ENCODE measurements at places on chromosomes 16 and 17.

- DNase-seq, result no peak
These were observed 6.6 kb upstream of the EFCAB13 start for GRCh38 chr17:47317119-47317518.

GRCh38 chr16:83723244-83723643 lies 84.5 kb upstream of the HSBP1 start:
- no peak for DNase-seq

GRCh38 chr17:44310609-44311376 lies 2.4 kb downstream of the RUNDC3A start:
- no peak for DNase-seq

DNA sequence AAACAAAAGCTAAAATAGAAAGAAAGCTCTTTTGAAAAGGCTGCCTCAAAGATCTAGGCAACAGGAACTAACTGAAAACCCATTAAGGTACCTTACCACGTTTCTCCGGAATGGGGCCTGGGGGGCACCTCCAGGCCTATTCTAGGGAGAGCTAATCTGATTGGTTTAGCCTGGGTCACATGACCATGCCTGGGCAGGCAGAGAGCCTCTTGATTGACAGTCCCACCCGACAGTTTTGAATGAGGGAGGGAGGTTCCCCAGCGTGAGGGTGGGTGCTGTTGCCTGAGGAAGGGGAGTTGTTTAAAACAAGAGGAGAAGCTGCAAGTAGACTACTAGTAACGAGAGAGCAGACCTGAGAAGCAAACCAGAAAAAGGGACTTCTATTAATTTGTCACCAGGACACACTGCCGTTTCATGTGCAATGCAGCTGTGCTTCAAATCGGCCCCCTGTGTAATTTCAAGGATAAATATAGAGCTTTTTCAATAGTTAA lies 143.4 kb upstream of the HS3ST2 start:
- DNase-seq, result no peak

GRCh38 chr17:68705714-68706076 lies 104.5 kb upstream of the FAM20A start:
- DNase-seq, result no peak

- DNase-seq, result no peak
These were observed 250.8 kb upstream of the RPL38 start for GRCh38 chr17:73952480-73953205.

- no peak for DNase-seq
These were observed 36.9 kb downstream of the SOCS3 start for GRCh38 chr17:78322858-78323455.

DNA sequence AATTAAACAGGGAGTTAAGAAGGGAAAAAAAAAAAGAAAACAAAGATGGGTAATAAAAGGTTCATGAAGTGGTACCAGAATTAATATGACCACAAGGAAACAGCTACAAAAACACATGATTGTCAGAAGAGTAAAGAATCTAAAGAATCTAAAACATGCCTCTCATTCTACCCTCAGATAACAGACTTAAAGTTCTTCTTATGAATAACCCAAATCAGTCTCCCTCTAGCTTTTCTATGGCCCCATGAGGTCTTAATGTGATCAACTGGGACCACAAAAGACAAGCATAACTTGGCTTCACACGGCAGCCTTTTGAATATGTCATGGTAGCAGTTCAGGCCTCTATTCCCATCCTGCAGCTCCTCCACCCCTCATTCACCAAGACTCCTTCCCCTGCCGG lies 6.9 kb downstream of the MYH10 start:
- DNase-seq, result no peak

DNA sequence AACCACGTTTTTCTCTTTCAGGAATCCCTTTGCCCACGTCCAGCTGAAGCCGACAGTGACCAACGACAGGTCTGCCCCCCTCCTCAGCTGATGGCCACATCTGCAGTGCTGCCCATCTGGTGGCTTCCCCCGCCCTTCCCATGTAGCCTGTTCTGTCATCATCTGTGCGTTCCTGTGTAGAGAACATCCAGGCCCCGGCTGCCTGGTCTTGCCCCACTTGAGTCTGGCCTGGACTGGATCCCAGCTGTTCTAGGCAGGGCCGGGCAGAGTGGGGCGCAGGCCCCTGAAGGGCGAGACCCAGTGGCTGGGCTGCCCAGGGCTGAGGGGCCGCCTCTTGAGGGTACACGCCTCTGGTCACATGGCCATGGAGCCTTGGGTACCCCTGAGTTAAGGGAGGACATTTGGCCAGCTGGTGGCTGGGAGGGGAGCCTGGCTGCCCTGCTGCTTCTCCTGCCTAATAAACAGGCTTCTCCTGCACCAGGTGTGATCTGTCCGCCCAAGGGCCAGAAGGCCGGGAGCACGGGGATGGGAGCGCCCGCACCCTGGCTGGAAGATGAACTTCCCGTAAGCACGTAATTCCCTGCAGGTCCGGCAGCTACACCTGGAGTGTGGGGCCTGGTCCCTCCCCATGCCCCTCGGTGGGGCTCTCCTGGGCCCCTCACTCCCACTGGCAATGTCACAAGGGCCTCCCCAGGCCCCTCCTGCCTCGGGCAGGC lies 49.4 kb upstream of the PVALEF start:
- DNase-seq, result no peak

DNA sequence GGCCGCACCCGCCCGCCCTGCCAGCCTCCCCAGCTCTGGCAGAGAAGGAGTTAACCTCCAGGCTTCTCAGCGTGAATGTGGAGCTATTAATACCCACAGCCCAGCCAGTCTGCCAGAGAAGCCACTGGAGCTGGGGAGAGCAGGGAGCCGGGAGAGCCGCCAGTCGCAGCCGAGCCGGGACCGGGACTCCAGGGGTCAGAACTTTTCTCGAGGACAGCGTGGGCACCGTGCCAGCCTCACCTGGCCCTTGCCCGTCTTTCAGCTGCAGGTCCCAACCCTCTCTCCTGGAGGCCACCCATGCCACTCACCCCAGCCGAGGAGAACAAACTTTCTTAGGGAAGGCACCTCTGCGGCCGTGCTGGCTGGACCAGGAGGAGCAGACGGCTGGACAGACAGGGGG lies 33.8 kb upstream of the SBK1 start:
- DNase-seq, result no peak

DNA sequence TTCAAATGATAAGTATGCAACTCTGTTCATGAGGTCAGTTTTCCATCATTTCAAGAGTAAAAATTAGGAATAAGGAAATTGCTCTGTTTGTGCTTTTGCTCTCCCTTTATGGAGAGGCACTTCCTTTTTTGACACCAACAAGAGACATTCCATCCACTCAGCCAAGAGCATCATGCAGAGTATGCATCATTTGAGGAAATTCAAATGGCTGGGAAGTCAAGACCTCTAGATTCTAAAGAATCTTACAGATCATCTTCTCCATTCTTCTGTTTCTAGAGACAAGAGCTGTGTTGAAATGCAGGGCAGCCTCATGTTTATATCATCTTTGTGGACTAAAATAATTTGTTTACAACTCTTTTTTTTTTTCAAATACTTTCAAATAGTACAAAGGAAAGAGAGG lies 669.4 kb downstream of the CDH11 start:
- no peak for DNase-seq

DNA sequence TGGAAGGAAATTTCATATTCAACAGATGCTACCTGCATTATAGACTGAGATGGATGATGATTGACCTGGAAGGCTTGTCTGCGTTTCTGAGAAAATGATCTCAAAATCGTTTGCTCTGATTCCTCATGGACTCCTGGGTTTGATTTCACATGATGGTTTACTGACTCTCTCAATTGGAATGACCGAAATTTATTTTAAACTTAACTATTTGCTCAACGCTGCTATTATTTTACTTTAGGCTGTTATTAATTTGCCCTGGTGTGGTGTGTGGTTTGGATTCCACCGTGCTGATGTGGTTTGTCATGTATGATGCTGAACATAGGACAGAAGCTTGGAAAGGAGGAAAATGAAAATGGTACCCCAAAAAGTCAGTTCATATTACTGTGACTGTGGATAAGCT lies 37.3 kb upstream of the ELAC2 start:
- no peak for DNase-seq

- no peak for DNase-seq
These were observed 52.6 kb upstream of the MAP3K14 start for GRCh38 chr17:45369421-45369820.

DNA sequence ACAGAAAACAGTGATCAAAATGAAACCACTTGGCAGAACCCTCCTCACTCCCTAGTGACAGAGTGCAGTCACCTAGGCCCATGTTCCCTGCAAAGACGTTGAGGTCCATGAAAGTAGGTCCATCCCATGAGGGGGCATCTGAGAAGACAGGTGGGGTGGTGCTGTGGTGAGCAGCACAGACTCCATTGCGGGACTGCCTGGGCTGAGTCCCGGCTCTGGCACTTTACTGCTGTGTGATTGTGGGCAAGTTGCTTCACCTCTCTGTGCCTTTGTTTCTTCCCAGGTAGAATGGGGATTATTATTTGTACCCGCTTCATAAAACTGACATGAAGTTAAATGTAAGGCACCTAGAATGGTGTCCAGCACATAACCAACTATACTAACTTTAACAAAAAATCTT lies 23.5 kb upstream of the RHOT1 start:
- no peak for DNase-seq

DNA sequence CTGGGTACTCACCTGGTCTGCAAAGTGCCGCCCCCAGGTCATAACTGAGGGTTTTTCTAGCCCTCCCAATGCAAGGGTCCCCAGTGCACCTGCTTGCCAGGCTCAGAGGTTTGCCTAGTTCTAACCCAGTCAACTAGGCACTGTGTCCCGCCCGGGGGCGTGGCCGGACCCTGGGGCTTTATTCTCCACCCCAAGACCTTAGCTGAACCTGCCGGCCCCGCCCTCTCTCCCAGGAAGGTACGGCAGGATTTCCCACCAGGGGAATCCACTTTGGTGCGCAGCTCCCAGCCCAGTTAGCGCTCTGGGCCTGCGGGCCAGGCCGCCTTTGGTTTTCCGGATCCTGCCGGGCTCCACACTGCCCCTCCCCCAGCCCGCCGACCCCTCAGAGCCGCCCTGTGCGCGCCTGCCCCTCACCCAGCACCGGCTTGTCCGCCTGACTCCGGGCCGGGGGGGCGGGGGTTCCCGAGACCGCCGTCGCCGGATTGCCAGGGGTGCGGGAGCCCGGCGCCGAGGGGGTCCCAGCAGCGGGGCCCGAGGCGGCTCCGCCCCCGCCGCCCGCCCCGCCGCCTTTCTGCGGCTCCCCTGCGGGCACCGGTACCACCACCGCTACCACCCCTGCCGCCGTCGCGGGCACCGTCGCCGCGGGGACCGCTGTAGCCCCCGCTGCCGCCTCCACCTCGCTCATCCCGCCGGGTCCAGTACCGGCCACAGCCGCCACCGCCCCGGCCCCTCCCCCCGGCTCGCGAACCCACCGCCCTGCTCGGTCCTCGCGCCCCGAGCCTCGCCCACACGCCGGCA lies 424 bp downstream of the YBX2 start:
- DNase-seq, result no peak

- no peak for DNase-seq
These were observed 11.1 kb upstream of the ZNF652 start for GRCh38 chr17:49373115-49373514.

GRCh38 chr17:77444628-77444983 lies 303.8 kb downstream of the SEC14L1 start:
- no peak for DNase-seq

- DNase-seq, result no peak
These were observed 13.0 kb downstream of the UNC45B start for GRCh38 chr17:35160354-35161201.

GRCh38 chr16:73457851-73458250 lies 409.9 kb upstream of the ZFHX3 start:
- no peak for DNase-seq

DNA sequence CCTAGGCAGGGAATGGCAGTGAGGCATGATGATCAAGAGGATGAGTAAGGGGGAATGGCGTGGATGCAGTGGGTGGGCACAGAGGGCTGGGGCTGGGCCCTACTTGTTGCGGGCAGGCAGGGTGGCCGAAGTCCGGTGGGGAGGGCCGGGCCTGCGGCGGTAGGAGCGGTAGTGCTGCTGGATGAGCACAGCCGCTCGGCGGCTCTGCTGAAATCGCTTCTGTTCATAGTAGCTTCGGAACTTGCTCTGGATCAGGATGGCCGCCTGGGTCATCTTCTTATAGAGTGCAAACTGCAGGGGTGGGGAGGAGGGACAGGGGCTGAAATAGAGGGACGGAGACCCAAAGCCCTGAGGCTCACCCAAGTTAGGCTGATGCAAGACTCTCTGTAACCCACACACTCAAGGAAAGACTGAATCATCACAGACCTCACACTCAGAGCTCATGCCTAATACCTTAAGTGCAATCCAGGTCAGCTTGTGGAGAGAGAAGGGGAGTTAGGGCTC lies 1.5 kb upstream of the SPAG7 start:
- DNase-seq, result no peak

DNA sequence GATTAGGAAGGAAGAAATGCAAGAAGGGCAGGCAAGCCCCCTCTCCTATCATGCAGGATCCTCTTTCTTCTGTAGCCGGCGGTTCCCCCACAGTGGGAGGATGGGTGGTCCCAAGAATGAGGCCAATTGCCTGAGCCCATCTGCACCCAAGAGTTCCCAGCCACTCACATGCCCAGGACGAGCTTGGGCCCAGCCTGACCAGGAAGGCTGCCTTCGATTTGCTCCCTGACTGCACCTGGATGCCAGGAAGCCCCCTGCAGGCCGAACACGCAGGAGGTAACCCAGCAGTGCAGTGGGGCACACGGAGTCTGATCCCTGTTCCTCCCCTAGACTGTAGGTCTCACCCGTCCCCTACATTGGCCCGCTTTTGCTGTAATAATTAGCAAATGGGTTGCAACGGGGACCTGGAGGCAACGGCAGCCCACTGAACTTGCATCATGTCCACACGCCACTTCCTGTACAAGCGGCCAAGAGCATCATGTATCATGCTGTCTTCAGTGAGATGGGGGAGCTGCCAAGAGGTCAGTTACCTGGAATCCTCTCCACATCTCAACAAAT lies 67.5 kb downstream of the AMFR start:
- DNase-seq, result no peak

DNA sequence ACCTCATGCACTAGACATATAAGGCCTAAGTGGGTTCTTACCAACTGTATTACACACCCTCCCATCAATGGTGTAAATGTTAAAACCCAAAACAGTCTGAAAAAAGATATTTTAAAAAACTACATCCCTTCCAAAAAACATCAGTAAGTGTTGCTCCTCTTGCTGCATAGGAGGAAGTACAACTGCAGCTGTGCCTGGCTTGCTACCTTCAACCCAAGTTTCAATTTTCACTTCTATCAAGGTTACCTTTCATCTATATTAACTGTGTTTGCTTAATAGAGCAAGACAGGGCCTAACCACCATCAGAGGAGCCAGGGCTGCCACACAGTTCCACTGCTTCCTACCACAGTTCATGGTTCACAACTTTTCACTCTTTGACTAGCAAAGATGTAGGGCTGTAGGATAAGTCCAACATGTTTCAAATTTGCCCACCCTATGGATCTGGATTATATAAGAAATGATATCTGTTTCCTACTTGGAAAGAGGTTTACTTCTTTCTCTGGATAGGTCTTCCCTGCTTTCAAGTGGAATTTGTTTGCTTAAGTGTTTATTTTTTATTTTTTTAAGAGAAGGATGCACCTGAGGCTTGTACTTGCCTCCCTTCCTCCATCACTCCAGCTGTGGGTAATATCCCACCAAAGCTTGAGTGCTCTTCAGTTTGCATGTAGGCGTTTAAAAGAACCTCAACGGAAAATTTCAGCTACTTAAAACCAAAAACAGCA lies 56.7 kb downstream of the GRB7 start:
- DNase-seq, result no peak
